Neural crest cell (in vitro differentiated cells): ENCODE measurements at places on chromosomes 1 and 21. TPM values are rescaled to one million over a fixed set of nuclear protein-coding genes. Genes with fewer than 3 reads are reported as not detected.

GRCh38 chr1:180415985-180416633 lies 86.3 kb downstream of the ACBD6 start:
- no peak for DNase-seq

DNA sequence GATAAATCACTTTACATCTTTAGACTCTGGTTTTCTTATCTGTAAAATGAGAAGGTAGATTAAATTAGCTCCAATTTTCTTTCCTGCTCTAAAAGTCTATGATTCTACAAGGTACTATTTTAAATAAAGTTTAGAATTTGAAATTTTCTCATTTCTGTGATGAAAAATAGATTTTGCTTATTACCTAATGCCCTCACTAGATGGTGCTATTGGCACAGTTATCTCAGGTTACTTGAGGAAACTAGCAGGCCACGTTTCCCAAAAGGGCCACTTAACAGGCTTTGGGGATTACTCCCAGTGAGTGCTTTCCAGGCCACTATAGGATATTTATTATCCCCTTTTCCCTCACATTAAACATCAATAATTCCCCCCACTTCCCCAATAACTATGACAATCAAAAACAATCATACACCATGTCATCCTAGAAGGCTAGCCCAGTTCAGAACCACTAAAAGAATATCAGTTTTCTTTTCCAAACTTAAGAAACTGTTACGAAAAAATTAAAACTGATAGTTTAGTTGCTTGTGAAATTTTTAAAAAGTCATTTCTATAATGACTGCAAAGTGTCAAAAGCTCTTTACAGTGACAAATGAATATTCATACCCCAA lies 30.6 kb downstream of the OMA1 start:
- DNase-seq, result peak; percentile 14

- DNase-seq, result no peak
Measured at GRCh38 chr1:170305777-170306512, 160.2 kb downstream of the NTMT2 start.

DNA sequence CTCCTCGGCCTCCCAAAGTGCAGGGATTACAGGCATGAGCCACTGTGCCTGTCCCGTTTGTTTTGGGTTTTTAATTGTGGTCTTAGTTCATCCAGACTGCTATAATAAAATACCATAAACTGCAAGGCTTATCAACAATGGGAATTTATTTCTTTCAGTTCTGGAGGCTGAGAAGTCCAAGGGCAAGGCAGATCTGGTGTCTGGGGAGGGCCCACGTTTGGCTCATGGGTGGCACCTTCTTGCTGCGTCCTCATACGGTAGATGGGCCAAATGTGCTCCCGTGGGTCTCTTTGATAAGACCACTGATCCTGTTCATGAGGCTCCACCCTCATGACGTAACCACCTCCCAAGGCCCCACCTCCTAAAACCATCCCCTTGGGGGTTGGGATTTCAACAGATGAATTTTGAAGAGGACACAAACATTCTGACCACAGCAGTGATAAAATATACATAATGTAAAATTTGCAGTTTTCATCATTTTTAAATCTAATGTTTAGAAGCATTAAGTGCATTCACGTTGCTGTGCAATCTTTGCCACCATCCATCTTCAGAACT lies 133.4 kb upstream of the ERRFI1 start:
- no peak for DNase-seq

DNA sequence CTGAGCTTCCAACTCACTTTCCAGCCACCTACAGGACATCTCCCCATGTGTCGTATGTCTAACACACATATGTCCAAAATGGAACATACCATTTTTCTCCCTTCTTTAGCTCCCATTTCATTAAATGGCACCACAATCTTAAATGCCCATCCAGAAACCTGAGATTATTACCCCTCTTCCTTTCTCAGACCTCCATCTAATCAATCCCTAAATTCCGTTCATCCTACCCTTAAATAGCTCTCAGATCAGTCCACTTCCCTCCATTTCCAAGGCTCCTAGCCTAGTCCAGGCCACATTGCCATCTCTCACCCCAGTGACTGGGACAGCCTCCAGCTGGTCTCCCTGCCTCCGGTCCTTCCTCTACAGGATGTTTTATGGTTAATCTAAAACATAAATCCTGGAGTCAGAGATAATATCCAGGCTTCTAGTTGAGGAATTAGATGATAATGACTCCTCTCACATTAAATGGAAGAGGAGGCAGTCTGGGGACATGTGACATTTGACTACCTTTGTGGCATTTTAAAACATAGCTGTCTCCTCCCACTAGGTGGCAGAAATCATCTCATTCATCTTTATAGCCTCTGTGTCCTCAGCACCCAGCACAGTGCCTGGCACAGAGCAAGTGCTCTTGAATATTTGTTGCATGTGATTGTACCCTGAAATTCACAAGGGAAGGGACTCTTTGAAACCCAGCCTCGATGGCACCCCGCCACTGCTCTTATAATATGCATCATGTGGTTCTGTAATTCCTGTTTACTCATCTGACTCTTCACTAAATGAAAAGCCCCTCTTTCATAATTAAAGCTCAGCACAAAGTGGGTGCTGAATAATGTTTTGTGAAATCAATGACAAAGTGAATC lies 102.3 kb downstream of the TMEM53 start:
- DNase-seq, result no peak

DNA sequence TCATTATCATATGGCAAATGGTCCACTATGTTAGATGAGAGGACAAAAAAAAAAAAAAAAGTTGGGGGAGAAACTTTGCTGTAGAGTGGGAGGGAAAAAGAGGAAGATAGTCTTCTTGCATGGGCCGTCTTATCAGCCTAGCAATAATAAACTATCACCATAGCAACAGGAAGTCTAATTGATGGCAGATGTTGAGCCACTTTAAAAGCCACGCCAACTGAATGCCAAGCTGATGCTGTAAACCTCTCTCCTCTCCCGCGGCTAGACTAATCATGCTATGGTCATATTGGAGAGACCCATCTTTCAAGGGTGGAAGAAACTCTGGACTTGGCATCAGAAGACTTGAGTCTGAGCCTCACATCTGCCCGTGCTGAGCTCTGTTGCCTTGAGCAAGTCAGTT lies 122.2 kb upstream of the HOOK1 start:
- no peak for DNase-seq

DNA sequence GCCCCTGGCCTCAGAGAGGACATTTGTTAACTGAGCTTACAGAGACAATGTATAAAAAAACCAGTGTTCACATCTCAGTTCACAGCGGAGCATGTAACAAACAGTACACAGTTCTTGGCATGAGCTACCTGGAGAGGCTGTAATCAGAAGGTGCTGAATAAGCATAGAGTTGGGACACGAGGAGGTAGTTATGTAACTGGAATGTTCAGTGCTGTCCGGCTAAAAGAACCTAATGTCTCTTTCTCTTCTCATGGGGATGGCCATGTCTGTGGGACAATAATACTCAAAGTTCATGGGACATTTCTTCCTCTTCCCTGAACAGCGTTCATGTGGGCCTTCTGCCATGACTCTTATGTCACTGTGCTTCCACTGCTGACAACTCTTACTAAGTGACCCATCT lies 17.2 kb upstream of the STX12 start:
- DNase-seq, result no peak

DNA sequence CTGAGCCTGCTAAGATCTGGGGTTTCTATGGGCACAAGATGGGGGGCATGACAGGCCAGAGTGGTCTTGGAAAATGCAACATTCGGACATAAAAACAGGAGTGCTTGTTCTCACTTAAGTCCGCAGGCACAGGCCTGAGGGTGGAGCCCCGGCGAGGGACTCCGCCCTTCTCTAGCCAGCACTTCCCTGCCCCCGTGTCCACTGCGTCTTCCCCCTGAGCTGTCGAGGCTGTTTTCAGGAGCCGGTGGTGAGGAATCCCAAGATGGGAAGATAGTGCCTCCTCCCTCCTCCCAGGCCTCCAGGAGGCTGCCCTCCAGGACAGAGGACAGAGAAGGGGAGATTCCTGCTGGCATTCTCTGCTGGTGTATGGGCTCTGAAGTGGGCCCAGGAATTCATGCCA lies 105.2 kb downstream of the TLR5 start:
- no peak for DNase-seq

DNA sequence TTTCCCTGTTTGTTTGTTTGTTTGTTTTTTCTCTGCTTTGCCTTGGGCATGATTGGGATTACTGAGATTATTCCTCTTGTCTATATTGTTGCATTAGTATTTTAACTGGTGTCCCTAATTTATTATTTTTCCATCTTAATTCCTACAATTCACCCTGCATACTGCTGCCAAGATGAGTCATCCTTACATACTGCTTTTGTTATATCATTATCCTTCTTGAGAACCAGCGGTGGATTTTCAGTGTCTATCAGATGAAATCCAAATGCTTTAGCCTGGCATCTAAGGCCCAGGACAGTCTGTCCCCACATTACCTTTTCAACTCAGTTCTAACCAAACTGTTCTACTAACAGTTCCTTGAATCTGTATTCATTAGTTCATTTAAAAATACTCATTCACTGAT lies 101.7 kb downstream of the OLFML2B start:
- no peak for DNase-seq

GRCh38 chr1:225817611-225818061 lies 7.7 kb downstream of the EPHX1 start:
- no peak for DNase-seq

- no peak for DNase-seq
Measured at GRCh38 chr1:119410961-119411360, 4.0 kb upstream of the HSD3B2 start.

DNA sequence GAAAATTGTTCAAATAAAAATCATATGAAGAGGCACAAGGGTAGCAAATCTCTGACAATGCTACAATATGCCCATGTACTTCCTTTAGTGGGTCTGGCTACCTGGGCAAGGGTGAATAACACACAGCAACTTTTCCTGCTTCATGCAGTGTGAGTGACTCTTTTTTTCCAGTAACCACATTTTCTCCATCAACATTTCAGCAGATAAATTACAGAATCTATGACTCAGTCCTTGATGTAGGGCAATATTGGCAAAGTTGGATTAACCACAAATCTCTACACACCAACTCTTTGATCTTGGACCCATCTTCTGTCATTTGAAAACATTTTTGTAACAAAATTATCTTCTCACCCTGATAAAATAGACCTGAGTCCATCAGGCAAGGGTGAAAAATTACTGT lies 31.7 kb downstream of the ERICH3 start:
- DNase-seq, result no peak

GRCh38 chr1:55021942-55022546 lies 17.3 kb upstream of the PCSK9 start:
- DNase-seq, result peak; percentile 96

RAB42 gene
- 1.5 and 2.8 TPM in 2 replicates for total RNA-seq

PRMT6 gene
- total RNA-seq, result 33.4 and 34.2 TPM in 2 replicates

OR2T35 gene
- not detected in 2 replicates for total RNA-seq

CDCA8 gene
- total RNA-seq, result 70.3 and 72.1 TPM in 2 replicates

S100A16 gene
- total RNA-seq, result 5.3 and 7.1 TPM in 2 replicates

IGSF21 gene
- 0.35 TPM in 1 of 2 replicates, not detected in the other for total RNA-seq

SYNC gene
- total RNA-seq, result 0.12 TPM in 1 of 2 replicates, not detected in the other

UQCRHL gene
- total RNA-seq, result 2.7 and 3.3 TPM in 2 replicates

IGSF8 gene
- 27.5 and 28.4 TPM in 2 replicates for total RNA-seq
